ENCODE measurements at places on chromosomes 1 and 21.

GRCh38 chr1:103424650-103425049 is 100.8 kb upstream of the RNPC3 start:
- DNase-seq, result no peak

- DNase-seq, result no peak
Measured at GRCh38 chr1:32239337-32239736, 7.7 kb upstream of the FAM167B start.

GRCh38 chr1:40004857-40005256 is 35.7 kb upstream of the CAP1 start:
- no peak for DNase-seq

GRCh38 chr1:93584261-93585003 is 97.2 kb downstream of the BCAR3 start:
- DNase-seq, result no peak

- DNase-seq, result no peak
Measured at GRCh38 chr1:206691604-206692003, 6.9 kb downstream of the MAPKAPK2 start.

GRCh38 chr1:46010611-46011010 is 121.8 kb downstream of the PIK3R3 start:
- DNase-seq, result no peak

- DNase-seq, result no peak
Measured at GRCh38 chr1:151511636-151512215, 539 bp downstream of the CGN start.

DNA sequence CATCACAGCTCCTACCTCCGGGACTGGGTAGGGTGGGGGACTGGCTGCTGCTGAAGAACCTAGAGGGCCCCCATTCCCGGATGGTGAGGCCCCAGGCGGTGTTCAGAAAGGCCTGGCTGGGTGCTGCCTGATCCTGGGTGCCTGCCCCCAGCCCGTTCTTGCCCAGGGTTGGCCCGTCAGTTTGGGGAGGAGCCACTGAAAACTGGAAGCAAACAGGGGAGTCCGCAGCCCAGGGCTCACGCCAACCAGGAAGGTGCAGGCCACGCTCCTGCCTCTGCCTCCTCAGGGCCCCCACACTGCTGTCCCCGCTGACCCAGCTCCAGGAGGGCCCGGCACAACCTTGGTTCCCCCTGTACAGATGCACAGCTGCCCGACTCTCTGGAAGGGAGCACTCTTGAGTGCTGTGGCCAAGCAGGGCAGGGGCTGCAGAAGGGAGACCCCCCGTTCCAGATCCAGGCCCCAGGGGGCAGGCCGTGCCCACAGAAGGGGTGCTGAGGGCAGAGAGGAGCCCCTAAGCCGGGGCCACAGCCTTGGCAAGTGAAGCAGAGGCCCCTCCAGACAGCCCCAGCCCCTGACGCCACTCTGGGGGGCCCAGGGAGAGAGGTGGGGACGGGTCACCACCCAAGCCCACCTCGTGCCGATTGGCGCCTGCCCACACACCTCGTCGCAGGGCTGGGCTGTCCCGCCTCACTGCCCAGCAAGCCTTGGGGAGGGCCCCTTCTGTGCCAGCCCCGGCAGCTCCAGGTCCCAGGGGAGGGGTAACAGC is 5.5 kb downstream of the C1QTNF12 start:
- DNase-seq, result no peak

All from kidney capillary endothelial cell (primary cell).